ENCODE measurements at places on chromosomes 11 and 22. TPM values are rescaled to one million over a fixed set of nuclear protein-coding genes. Genes with fewer than 3 reads are reported as not detected.

- DNase-seq: no peak
Measured at GRCh38 chr22:36215981-36216380, 14.4 kb upstream of the APOL4 start.

DNA sequence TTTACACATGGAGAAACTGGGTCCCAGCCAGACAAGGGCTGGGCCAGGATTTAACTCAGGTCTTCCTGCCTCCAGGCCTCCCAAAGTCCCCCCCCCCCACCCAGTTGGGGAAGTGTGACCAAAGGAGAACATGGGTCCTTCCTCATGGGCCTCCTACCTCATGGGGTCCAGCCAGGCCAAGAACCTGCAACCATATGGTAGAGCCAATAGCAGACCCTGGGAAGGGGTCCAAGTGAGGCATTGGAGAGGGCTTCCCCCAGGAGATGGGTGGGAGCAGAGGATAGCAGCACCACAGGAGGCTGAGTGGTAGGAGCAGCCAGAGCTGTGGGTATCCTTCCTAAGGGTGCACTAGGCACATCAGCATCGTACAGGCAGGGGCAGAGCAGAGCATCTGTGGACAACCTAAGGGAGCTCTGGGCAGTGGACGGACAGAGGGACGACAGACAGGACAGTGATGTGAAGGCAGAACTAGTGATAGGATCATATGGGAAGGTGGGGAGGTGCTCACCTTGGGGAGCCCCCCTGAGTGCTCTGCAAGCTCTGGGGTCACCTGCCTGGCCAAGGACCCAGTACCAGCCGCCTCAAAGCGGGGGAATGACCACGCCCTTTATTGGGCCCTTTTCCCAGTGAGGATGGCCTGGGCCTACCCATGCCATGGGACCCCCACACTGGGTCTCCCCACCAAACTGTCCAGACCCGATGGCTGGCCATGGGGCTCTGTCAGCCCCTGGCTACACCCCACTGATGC lies 4.5 kb downstream of the ARVCF start:
- peak; percentile 44 for DNase-seq

DNA sequence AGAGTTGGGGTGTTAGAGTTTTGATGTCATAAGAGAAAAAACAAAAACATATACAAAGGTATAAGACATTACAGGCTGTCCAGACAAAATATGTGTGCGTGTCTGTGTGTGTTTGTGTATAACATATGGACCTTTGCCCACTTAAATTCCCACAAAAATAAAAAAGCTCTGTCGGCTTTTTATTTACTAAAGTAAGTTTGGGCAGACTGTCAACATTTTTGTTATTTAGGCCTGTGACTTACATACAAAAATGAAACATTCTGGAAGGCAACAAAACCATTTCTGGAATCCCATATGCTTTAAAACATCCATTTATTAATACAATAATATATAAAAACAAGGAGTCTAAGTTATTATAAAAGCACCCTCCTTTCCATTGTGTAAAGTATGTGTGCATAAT lies 960.1 kb upstream of the FAT3 start:
- DNase-seq: no peak

- no peak for DNase-seq
Measured at GRCh38 chr11:78253797-78254196, 65.1 kb downstream of the USP35 start.

- DNase-seq: no peak
Measured at GRCh38 chr22:48821346-48821690, 1006.4 kb downstream of the BRD1 start.

DNA sequence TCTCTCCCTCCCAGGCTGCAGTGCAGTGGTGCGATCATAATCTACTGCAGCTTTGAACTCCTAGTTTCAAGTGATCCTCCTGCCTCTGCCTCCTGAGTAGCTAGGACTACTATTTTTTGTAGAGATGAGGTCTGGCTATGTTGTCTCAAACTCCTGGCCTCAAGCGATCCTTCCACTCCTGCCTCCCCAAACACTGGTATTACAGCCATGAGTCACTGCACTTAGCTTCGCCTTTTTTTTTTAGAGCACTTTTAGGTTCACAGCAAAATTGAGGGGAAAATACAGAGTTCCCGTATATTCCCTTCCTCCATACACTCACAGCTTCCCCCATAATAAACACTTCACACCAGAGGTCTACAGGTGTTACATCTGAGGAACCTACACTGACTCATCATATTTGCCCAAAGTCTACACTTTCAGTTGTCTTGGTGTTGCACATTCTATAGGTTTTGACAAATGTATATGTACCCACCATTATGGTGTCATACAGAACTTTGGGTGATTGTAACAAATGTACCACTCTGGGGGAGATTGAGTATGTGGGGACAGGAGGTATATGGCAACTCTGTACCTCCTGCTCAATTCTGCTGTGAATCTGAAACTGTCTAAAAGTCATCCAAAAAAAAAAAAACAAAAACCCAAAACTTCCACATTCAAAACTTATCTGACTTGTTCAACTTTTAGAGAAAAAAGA lies 11.3 kb upstream of the SLC37A4 start:
- no peak for DNase-seq

DNA sequence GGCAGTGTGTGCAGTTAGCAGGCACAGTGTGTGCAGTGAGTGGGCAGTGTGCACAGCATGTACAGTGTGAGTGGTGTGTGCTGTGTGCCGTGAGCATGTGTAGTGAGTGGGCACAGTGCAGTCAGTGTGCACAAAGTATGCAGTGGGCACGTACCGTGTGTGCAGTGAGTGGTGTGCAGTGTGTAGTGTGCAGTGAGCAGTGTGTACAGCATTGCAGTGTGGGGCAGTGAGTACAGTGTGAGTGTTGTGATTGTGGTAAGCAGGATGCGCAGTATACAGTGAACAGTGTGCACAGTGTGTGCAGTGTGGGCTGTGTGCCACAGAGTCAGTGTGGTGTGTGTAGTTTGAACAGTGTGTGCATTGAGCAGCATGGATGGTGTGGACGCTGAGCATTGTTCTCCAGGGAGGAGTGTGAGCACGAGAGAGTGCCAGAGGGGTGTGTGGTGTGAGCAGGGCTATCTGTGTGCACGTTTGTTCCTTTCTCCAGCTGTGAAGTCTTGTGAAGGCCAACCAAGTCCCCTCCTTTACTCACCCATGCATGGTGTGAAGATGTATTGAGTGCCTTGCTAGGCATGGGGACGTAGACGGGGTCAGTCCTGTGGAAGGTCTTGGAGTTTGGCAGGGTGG lies 3.0 kb downstream of the SHANK3 start:
- no peak for DNase-seq

DNA sequence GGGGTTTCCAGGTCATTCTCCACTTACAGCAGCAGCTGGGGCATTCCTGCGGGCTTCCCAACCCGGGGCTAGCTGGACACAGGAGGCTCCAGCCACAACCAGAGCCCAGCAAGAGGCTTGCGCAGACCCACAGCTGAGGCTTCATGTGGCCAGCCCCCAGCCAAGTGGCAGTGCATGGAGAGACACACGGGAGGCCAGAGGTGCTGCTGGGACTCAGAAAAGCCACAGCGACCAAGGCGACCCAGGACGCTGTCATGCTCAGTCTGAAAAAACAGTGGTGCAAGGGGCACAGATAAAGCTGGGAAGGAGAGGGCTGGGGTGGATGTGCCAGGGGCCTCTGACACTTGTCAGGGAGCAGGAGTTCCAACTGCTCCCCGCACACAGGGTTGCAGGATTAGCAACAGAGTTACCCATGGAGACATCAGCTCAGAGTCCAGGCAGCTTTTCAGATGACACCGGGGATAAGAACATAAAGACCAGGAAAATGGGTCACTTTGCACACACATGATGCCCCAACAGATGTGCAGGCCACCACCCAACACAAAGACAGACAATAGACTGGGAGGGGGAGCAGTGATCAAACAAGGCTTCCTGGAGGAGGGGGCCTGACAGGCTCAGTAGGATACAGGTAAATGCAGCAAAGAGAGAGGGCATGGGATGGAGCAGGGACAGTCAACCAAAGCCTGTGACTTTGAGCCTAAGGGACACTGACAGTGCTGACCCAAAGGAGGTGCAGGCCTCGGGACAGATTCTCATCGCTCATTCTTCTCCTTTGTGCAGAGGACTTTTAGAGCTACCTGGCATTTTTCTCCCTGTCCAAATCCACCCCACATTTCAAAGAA lies 6.9 kb upstream of the NEAT1 start:
- DNase-seq: no peak

DNA sequence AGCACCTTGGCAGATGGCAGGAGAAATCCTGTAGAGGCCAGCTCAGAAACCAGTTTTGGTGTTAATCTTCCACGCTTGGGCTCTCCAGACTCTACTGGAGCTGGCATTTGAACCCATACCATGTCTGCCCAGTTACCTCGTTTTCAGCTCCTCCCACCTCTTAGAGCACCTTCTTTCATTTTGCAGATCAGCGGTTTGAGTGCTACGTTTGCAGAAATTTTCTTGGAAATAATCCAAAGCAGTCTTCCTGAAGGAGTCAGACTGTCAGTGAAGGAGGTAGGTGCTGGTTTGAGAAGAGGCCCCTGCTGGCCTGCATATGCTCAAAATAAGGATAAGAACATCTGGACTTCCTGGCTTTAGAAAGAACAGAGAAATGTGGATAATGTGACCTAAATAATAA lies 13.7 kb downstream of the COA4 start:
- no peak for DNase-seq

DNA sequence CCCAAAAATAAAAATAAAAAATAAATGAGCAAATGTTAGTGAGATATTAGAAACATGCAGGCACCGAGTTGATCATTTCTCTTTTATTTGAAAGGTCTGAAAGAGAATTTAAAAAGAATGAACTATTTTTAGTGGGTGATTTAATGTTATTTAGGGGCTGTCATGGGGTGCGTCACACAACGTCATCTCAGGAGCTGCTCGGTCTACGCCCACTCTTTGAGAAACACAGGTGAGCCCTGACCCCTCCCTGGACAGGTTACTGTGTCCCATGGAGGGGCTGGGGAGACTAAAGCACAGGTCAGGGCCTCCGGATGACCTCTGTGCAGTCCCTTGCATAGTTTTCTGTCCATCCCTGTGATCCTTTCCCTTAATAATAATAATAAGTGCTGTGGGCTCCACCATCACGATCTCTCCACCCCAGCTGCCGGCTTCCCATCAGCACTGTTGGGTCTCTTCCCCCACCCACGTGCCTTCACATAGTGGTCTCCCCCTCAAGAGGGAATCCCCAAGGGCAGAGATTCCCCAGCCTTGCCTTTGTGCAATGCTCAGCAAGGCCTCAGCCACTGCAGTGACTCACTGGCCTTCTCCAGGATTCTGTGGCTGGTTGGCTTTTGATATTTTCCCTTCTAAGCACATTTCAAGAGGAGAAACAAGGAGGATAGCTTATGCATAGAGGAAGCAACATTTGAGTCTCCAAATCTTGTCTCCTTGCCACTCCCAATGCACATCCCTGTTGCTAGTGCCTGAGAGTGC lies 159.9 kb downstream of the TTC17 start:
- DNase-seq: no peak

- DNase-seq: no peak
Measured at GRCh38 chr11:128365044-128365443, 222.3 kb downstream of the ETS1 start.

- no peak for DNase-seq
Measured at GRCh38 chr22:36850682-36851081, 10.1 kb upstream of the NCF4 start.

GRCh38 chr11:130145311-130145812 lies 14.2 kb upstream of the ST14 start:
- no peak for DNase-seq

DNA sequence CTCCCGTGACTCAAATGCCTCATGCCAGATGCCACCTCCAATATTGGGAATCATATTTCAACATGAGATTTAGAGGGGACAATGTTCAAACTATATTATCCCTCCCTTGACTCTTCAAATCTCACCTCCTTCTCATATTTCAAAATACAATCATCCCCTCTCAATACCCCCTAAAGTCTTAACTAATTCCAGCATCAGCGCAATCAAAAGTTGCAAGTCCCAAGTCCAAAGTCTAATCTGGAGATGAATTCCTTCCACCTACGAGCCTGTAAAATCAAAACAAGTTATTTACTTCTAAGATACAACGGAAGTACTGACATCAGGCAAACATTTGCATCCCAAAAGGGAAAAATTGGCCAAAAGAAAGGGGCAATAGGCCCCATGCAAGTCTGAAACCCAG lies 67.2 kb upstream of the SC5D start:
- no peak for DNase-seq

DNA sequence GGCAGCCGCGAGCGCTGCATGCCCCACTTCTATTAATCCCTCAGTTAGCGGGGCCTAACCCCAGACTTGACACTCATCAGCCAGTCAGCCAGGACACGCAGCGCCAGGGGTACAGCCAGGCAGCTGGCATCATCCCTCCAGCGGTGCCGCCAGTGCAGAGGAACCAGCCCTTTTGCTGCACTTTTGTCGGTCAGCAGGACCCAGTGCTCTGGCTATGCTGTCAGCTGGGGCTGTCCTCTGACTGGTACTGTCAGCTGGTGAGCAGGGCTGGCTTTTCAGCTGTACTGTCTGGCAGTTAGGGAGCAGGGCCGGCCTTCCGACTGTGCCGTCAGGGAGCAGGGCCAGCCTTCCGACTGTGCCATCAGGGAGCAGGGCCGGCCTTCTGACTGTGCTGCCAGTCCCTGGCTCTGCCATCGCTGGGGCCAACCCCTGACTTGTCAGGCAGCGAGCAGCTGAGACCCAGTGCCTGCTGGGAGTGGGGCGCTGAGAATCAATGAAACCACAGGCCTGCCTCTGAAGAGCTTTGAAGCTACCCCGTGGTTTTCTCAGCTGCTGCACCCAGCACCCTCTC lies 115.4 kb downstream of the KIAA1671 start:
- DNase-seq: peak; percentile 41

GRCh38 chr22:49907807-49908206 lies 10.4 kb downstream of the ALG12 start:
- no peak for DNase-seq

C11orf87 gene
- total RNA-seq: not detected

TSGA10IP gene
- not detected for total RNA-seq

MMP10 gene
- total RNA-seq: not detected

UVRAG gene
- total RNA-seq: 16.2 TPM

MRGPRX4 gene
- total RNA-seq: not detected

TRIM6 gene
- 0.44 TPM for total RNA-seq

AIFM3 gene
- total RNA-seq: 0.74 TPM

GLYAT gene
- total RNA-seq: 0.54 TPM

MED19 gene
- total RNA-seq: 7.9 TPM

CEP126 gene
- total RNA-seq: 1.2 TPM

HNRNPUL2 gene
- 27.2 TPM for total RNA-seq

EXPH5 gene
- 0.58 TPM for total RNA-seq

All from psoas muscle (tissue), 8 donors.